ENCODE measurements at places on chromosomes 16 and 17.
A peak's percentile ranks its signal among the peaks of the same experiment; 100 is the strongest.

- no peaks in the 10 kb centered on the region for H3K4me1 ChIP-seq
- no peak overlapping the region for H3K27ac ChIP-seq
- no peak for DNase-seq
- H3K27me3 ChIP-seq = peaks cover 16% of the 10 kb centered on the region
Measured at GRCh38 chr16:25298165-25298872, 40.7 kb upstream of the ZKSCAN2 start.

DNA sequence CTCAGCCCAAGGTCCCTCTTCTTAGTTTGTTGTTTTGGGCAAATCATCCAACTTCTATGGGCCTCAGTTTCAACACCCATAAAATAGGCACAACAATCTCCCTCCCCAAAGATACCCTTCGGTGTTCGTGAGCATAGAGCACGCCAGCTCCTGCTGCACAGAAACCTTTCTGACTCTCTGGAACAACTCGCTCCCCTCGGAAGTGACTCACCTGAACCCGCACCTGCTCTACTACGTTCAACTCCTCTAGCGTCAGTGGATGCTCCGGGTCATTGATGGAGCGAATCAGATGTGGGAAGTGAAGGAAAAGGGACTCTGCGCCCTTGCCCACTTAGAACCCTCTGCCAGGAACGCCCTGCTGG is 445 bp downstream of the CIAO2B start:
- H3K27me3 ChIP-seq = no peaks in the 10 kb centered on the region
- H3K4me1 ChIP-seq = peaks cover 82% of the 10 kb centered on the region
- peaks cover 16% of the 10 kb centered on the region for H3K36me3 ChIP-seq
- DNase-seq = no peak
- H3K4me3 ChIP-seq = peak overlapping the region; percentile 97
- H3K27ac ChIP-seq = peak overlapping the region; percentile 97

DNA sequence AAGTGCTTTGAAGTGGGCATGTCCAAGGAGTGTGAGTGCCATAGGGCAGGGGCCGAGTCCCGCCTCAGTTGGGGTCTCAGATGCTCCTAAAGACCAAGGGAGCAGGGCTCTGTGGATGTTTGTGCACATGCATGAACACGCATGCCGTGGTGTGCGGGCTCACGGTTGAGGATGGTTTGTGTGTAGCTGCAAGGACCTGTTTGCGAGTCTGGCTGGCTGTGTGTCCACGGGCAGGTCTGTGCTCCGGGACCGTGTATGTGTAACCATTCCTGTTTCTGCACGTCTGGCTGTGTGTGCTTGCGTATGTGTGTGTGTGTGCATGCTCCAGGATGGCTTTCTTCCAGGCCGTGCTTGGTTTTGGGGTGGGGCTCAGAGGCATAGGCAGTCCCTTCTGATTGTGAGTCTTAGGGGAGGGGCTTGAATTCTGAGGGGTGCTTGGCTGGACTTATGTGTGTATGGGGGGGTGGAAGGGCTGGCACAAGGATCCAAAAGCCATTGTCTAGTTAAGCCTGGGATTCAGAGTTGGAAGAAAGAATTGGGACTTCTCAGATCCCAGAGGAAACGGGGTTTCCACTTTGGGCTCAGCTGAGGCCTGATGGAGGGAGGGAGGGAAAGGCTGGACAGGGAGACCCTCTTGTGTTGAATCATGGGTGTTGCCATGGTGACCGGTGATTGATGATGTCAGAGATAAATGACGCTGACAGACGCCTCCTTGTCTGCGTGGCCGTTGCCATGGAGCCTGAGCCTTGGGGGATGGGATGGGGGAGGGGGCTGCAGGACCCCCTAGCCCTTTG is 14.4 kb downstream of the GJD3 start:
- peak overlapping the region; percentile 78 for H3K4me3 ChIP-seq
- H3K27ac ChIP-seq = peak overlapping the region; percentile 97
- no peak for DNase-seq
- no peaks in the 10 kb centered on the region for H3K27me3 ChIP-seq
- peaks cover 59% of the 10 kb centered on the region for H3K36me3 ChIP-seq

DNA sequence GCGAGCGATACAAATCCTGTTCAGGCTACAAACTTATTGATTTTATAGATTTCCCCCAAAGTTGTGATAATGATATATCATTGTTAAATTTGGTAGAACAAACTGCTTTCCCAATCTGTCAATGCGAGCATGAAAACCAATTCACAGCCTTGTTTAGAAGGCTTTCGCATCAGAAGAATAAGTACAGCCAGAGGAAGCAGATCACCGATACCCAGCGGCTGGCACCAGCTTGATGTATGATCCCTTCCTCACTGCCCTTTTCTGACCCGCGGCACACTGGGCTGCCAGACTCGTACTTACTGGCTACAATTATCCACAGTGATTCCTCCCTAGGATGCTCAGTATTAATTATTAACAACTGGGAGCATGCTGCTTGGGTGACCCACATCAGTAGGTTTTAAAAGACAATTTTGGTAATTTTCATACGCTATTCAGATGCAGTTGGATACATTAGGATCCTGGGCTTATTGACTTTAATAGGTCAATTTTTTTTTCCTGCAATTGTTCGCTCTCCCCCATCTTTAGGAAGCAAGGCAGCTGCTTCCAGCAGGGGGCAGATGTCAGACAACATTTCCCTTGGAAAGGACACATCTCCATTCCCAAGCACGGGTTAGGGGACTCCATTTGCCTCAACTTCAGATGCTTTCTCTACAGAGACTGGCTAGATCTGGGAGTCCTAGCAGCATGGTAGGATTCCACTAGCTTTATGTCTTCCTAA is 582.7 kb upstream of the PSMD7 start:
- no peak overlapping the region for H3K27ac ChIP-seq
- no peaks in the 10 kb centered on the region for H3K36me3 ChIP-seq
- no peak overlapping the region for H3K4me3 ChIP-seq
- DNase-seq = no peak

DNA sequence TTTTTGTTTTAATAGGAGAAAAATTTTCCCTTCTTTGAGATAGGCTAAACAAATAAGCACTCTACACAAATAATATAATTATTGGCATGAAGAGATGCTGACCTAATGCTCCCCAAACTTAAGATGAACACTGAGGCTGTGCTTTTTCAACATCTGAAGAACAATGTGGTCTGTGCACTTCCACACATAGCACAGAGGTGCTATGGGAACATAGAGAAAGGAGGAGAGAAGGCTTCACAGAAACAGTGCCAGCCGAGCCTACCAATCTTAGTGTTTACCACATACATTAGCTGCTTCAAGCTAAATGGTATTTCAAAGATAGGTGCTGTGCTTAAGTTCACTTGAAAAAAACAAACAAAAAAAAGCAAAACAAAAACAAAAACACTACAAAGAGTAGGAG is 72.4 kb downstream of the MYH10 start:
- H3K4me3 ChIP-seq = no peak overlapping the region
- no peaks in the 10 kb centered on the region for H3K4me1 ChIP-seq
- H3K36me3 ChIP-seq = peaks cover 6% of the 10 kb centered on the region
- H3K27me3 ChIP-seq = no peaks in the 10 kb centered on the region
- H3K27ac ChIP-seq = no peak overlapping the region
- DNase-seq = no peak

DNA sequence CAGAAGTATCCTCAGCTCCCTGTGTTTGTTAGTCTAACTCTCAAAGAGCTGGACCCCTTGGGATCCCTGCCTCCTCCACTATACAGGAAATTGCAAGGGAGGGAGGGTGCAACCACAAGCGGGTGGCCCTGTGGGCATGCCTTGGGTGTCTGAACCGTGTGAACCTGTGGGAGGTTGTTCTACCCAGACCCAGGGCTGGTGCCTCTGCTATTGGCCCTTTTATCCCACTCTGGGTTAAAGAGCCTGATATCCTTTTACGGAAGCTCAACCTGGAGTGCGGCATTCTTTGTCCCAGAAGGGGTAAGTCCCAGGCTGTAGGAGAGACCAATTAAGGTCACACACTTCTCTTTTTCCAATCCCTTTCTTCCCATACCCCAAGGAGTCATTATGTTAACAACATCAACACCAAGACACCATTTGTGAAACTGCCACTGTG is 53.4 kb downstream of the ARSG start:
- no peaks in the 10 kb centered on the region for H3K27me3 ChIP-seq
- DNase-seq = no peak
- H3K4me3 ChIP-seq = no peak overlapping the region
- no peaks in the 10 kb centered on the region for H3K4me1 ChIP-seq
- no peaks in the 10 kb centered on the region for H3K36me3 ChIP-seq

GRCh38 chr17:47670064-47670463 is 20.3 kb downstream of the KPNB1 start:
- peaks cover 98% of the 10 kb centered on the region for H3K36me3 ChIP-seq
- no peak for DNase-seq
- no peak overlapping the region for H3K27ac ChIP-seq
- H3K4me3 ChIP-seq = no peak overlapping the region
- H3K27me3 ChIP-seq = no peaks in the 10 kb centered on the region

- H3K27me3 ChIP-seq = peaks cover 34% of the 10 kb centered on the region
- no peaks in the 10 kb centered on the region for H3K36me3 ChIP-seq
- no peak for DNase-seq
- no peak overlapping the region for H3K4me3 ChIP-seq
Measured at GRCh38 chr17:58120195-58120822, 27.9 kb upstream of the OR4D1 start.

DNA sequence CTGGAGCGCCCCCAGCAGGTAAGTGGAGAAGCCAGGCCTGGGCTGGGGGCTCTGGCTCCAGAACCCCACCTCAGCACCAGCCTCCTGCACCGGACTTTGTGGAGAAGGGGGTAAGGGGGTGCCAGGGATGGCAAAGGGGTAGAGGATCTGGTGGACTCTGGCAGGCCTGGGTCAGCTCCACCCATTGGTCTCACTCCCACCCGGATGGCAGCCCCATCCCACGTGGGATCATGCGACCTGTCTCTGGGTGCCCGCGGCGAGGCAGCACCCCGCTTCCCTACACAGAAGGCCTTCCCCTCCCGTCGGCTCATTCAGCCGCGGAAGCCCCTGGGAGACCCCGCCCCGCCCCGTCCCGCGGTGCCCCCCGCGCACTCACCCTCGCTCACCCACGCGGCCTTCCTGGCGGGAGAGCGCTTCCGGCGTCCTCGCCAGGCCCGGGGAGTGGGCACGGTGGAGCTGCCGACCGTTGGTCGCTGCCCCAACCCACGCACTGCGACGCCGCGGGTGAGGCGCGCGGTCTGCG is 498 bp upstream of the PLEKHG4 start:
- peaks cover 16% of the 10 kb centered on the region for H3K4me1 ChIP-seq
- no peak for DNase-seq
- H3K27ac ChIP-seq = peak overlapping the region; percentile 50
- H3K4me3 ChIP-seq = peak overlapping the region; percentile 70

DNA sequence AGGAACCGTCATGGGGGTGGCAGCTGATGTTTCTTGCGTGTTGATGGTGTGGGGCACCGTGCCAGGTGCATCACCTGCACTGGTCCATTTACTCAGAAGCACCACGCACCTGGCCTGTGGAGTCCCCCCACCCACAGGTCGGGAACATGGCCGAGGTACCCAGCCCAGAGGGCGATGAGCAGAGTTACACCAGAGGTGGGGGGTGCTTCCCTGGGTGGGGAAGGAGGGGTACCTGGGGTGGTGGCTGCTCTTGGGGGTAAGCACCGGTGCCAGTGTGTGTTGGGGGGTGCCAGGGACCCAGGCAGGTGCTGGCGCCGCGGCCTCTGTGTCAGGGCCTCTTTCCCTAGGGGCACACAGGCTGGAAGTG is 5.0 kb upstream of the ZNF750 start:
- no peaks in the 10 kb centered on the region for H3K27me3 ChIP-seq
- H3K4me1 ChIP-seq = peaks cover 27% of the 10 kb centered on the region
- DNase-seq = no peak
- H3K4me3 ChIP-seq = peak overlapping the region; percentile 60
- peak overlapping the region; percentile 90 for H3K27ac ChIP-seq

DNA sequence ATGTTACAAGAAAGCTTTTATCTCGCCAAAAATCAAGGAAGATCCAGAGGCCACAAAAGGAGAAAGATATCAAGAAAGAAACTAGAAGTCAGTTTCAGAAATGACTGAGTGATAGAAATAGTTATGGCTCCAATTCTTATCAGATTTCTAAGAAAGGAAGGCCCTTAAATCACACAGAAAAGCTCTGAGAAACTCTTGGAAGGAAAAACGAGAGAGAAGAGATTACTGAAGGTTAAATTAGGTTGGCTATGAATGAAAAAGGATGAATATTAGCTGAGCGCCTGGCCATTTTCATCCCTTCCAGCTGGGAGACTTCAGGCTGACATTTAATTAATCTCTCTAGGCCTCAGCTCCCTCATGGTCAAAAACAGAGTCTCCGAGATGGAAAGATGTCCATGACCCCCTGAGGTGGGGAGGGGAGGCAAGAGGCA is 72.3 kb downstream of the CYTH1 start:
- H3K4me3 ChIP-seq = no peak overlapping the region
- H3K27me3 ChIP-seq = no peaks in the 10 kb centered on the region
- no peak for DNase-seq
- peak overlapping the region; percentile 0 for H3K27ac ChIP-seq
- peaks cover 16% of the 10 kb centered on the region for H3K36me3 ChIP-seq

- H3K4me1 ChIP-seq = no peaks in the 10 kb centered on the region
- no peak overlapping the region for H3K4me3 ChIP-seq
- DNase-seq = no peak
- H3K27ac ChIP-seq = no peak overlapping the region
- no peaks in the 10 kb centered on the region for H3K36me3 ChIP-seq
Measured at GRCh38 chr16:58266336-58266735, 28.5 kb downstream of the PRSS54 start.

DNA sequence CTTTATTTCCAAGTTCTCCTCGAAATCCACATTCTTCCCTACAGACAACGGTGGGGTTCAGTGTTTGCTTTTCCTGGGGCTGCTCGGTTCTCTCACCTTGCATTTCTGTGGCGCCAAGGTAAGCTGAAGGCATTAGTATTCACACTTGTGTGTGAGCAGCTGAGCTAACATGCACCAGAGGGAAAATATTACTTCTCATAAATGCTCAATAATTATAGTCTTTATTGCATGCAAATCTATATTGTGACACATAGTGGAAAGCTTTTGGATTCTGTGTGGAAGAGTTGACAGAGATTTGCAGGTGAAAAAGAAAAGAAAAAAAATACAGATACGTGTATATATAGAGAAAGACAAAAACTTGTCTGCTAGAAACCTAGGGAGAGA is 411.8 kb downstream of the MAF start:
- no peaks in the 10 kb centered on the region for H3K27me3 ChIP-seq
- no peaks in the 10 kb centered on the region for H3K36me3 ChIP-seq
- no peak overlapping the region for H3K4me3 ChIP-seq
- peaks cover 11% of the 10 kb centered on the region for H3K4me1 ChIP-seq
- H3K27ac ChIP-seq = no peak overlapping the region

- H3K27me3 ChIP-seq = no peaks in the 10 kb centered on the region
- peaks cover 10% of the 10 kb centered on the region for H3K4me1 ChIP-seq
- no peak overlapping the region for H3K27ac ChIP-seq
- DNase-seq = no peak
- no peak overlapping the region for H3K4me3 ChIP-seq
Measured at GRCh38 chr16:89583197-89583894, 7.8 kb downstream of the CPNE7 start.

- no peak for DNase-seq
- peaks cover 5% of the 10 kb centered on the region for H3K4me1 ChIP-seq
- peaks cover 57% of the 10 kb centered on the region for H3K27me3 ChIP-seq
- H3K4me3 ChIP-seq = no peak overlapping the region
- no peaks in the 10 kb centered on the region for H3K36me3 ChIP-seq
- no peak overlapping the region for H3K27ac ChIP-seq
Measured at GRCh38 chr17:37847811-37848331, 76.3 kb upstream of the TBC1D3K start.

- DNase-seq = peak; percentile 84
- peaks cover 23% of the 10 kb centered on the region for H3K4me1 ChIP-seq
- H3K4me3 ChIP-seq = peak overlapping the region; percentile 40
- peaks cover 12% of the 10 kb centered on the region for H3K27me3 ChIP-seq
Measured at GRCh38 chr16:68528686-68529379, 10.3 kb upstream of the ZFP90 start.
